ENCODE measurements at places on chromosomes 1 and 21.

- DNase-seq, result no peak
Observed at GRCh38 chr1:36367066-36367465, 18.7 kb downstream of the STK40 start.

DNA sequence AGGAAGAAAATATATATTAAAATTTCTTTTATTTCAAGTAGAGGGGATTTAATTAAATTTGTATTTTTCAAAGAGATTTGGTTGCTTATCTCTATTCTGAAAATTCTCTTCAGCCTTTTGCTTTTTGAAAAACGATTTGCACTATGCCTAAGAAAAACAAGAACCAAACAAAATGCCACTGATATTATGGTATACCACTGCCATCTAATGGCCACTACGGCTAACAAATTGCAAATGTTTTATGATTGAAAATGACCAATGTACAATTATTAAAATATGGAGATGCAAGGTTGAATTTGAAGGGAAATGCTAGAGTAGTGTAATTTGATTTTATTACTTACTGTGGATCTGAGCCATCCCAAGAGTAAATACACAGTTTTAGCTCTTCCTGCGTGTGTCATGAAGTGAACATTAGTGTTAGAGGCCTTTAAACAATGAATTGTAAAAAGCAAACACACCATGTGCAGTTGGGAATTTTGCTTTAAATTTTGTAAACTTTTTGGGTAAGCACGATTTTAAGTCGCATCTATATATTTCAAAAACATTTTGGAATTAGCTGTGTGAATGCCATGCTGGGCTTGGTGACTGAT is 137.4 kb upstream of the USP25 start:
- DNase-seq, result no peak

GRCh38 chr1:230303822-230304221 is 122.3 kb downstream of the PGBD5 start:
- no peak for DNase-seq

- DNase-seq, result no peak
Observed at GRCh38 chr21:45072738-45073300, 1.6 kb upstream of the ADARB1 start.

DNA sequence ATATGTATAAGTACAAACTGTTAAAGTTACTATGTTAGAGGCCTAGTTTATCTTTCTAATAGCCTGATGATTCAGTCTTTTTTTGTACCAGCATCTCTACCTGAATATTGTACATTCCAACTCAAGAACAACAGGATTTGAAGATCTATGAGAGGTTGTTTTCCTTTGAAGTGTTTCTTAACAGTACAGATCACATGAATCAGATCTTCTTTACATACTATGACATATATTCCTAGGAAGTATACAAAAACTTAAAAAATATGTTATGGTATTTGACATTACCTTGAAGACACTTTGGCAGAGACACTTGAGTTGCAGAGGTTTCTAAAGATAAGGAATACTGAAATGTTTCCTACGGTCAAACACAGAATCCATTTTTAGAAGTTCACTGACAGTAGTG is 1280.9 kb downstream of the KCNT2 start:
- no peak for DNase-seq

- no peak for DNase-seq
Observed at GRCh38 chr1:17369466-17369865, 2.5 kb upstream of the PADI6 start.

DNA sequence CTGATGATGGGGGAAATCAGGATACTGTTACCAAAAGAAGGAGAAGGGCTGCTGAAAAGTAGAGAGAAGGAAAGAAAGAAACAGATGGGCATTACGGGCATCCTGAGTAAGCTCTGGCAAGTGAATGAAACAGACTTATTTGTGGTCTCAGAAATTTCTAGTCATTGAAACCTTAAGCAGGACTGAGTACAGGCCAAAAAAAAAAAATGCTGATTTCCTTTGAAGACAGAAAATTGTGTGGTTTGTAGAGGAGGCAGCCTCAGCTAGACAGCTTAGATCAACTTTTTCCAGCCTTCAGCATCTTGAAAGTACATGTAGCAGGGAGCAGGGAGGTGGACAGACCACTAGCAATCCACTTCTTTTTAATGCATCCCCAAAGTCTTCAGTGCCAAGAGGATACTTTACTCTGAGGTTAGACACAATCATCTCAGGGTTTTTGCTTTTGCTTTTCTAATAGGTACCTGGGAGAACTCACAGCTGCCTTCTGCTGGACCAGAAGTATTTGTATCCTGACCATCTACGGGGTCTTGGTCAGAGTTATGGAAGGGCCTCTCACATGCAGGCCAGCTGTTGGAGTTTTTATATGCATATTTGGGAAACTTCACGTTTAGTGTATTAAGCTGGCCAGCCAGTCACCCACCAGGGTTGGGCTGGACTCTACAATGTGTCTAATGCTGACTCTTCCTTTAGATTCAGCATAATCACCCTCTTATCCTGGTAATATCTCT is 10.6 kb upstream of the CAPZB start:
- no peak for DNase-seq

DNA sequence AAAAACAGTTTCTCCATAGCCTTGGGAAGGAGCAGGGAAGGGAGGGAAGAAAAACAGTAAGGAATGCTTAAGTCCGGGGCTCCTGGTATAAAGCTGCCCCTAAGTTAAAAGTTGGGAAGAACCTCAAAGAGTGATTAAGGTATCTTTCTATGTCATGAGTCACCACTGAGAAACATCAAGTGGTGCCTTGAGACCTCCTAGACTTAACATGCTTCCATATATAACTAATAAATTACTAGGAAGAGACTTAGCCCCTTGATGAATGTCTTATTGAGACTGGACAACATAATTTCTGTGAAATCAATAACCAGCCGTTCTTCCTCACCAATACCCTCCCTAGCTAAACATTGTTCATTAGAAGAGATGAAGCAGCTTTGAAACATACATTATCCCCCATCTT is 121.8 kb upstream of the SLC44A3 start:
- DNase-seq, result no peak

GRCh38 chr1:69861641-69862040 is 293.9 kb downstream of the LRRC7 start:
- no peak for DNase-seq

GRCh38 chr1:211352985-211353515 is 26.4 kb downstream of the TRAF5 start:
- peak; percentile 53 for DNase-seq

- DNase-seq, result no peak
Observed at GRCh38 chr1:113617438-113618141, 141.7 kb downstream of the PHTF1 start.

- DNase-seq, result peak; percentile 40
Observed at GRCh38 chr1:28926629-28927265, 12.4 kb downstream of the EPB41 start.

GRCh38 chr1:3732434-3733093 is 19.7 kb upstream of the CCDC27 start:
- no peak for DNase-seq

GRCh38 chr1:32618673-32619221 is 31.6 kb downstream of the ZBTB8OS start:
- DNase-seq, result no peak
